ENCODE measurements at places on chromosomes 7 and 10.

DNA sequence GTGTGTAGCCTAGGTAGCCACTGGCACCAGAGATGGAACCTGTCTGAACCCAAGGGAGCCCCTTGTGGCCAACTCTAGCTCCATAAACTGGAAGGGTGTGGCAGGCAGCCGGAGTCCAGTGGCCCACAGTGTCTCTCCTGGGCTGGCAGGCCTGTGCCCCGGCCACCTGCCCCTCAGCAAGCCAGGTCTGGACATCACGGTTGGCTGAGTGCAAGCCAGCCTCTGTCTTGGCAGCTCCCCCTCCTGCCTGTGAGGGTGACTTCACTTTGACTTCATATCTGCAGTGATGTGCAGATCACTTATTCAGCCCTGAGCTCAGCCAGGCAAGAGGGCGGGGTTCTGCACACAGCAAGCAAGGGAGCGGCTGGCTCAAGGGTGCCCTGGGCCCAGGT is 1.3 kb upstream of the RET start:
- DNase-seq = no peak

DNA sequence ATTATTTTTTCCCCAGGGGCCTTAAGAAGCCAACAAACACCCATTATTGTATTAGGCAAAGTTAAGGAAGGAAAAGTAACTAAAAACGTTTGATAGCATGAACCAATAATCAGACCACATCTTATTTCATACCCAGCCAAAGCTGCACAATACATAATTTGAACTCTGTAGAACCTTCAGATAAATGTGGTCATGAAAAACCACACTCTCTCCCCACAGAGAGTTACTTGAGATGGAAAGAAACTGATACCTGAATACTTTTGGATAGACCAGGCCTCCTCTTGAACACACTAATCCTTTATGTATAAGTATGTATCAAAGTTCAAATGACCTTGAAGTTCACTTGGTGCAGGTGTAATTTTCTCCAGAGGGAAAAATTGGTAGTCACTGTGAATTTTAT is 146.6 kb upstream of the FAM13C start:
- no peak for DNase-seq

- DNase-seq = peak; percentile 62
These were observed 46.4 kb downstream of the ESYT2 start for GRCh38 chr7:158782761-158783401.

DNA sequence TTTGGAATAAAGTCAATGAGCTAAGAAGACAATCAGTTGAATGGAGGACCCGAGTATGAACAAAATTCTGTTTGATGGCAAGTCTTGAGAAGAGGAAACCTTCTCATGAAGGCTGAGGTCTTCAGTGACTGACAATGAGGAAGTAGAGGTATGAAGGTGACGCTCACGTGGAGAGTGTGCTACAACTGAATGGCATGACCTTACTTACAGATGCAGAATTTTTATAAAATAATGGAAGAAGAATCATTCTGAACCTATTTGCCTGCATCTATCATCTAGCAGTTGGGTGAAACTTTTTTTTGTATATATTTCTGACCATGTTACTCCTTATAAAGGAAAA is 19.4 kb upstream of the SP4 start:
- DNase-seq = no peak

DNA sequence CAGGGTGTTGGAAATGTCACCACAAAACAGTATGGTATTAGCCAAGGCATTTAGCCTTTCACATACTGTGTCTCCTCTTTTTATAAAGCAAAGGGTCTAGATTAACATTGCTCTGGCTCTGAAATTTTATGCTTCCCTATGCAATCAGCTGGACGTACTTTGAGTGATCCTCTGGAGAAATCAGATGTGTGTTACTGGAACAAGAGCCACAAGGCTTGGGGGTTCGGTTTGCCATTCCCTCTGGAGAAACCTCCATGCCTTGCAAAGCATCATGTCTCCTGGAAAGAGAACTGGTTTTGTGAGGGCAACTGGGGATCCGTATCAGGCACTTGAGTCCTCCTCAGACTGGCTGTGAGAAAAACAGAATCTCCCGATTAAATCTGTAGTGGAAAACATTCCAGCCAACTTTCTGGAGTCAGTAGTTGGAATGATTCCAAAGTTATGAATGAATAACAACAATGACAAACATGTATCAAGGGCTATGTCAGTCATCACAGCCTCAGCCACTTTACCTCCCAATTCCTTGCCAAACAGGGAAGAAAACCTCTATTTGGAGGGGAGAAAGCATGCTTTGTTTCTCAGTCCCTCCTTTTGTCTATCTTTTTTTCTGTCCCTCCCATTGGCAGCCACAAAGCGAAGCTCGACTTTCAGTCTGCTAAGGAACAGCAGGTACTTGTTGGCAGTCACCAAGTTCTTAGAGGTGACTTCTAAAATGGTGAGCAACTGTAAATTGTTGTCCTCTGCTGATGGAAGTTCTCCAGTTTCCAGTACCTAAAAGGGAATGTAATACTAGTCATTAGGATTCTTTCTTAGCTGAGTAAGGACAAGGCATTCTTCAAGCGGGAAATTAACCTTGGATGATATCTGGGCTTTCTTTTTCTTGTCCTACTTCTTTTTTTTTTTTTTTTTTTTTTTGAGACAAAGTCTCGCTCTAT is 864.8 kb upstream of the AUTS2 start:
- no peak for DNase-seq

- DNase-seq = no peak
These were observed 88.3 kb upstream of the CACUL1 start for GRCh38 chr10:118842843-118843624.

GRCh38 chr10:101007099-101007711 is 7.6 kb downstream of the LZTS2 start:
- DNase-seq = no peak

GRCh38 chr7:12712236-12712635 is 24.8 kb downstream of the ARL4A start:
- no peak for DNase-seq

GRCh38 chr7:51346126-51346525 is 29.5 kb upstream of the COBL start:
- DNase-seq = no peak

DNA sequence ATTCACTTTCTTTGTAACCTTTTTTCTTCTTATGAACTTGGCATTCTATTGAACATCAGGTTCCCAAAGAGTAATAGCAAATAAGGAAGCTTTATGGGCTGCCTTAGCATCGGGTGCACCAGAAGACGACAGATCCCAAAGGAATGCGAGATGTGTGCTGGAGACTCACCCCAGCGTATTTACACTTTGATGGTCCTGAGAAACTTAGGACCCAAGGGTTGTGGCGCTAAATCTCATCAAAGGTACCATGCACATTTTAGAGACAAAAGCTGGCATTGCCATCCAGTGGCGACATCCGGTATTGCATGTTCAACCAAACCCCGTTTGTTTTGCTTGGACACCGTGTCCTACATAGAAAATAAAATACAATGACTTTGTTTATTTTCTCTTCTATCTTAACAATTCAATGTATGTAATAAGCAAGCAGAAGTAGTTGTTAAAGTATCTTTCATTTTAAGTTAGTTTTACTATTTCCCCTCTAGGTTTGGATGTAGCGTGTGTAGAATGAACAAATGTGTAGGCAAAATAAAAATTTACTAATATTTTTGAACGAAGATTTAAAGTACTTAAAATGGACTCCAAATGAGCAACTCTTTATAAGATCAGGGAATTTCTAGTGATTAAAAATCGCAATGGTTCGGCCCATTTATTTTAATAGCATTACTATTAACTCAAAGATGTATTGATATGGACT is 1154.8 kb downstream of the GATA3 start:
- DNase-seq = peak; percentile 72

GRCh38 chr7:3206101-3206500 is 95.0 kb upstream of the SDK1 start:
- DNase-seq = no peak

- peak; percentile 96 for DNase-seq
These were observed 29.0 kb upstream of the EBLN1 start for GRCh38 chr10:22246680-22247391.

- no peak for DNase-seq
These were observed 86.4 kb upstream of the SAMD8 start for GRCh38 chr10:75024971-75025523.

DNA sequence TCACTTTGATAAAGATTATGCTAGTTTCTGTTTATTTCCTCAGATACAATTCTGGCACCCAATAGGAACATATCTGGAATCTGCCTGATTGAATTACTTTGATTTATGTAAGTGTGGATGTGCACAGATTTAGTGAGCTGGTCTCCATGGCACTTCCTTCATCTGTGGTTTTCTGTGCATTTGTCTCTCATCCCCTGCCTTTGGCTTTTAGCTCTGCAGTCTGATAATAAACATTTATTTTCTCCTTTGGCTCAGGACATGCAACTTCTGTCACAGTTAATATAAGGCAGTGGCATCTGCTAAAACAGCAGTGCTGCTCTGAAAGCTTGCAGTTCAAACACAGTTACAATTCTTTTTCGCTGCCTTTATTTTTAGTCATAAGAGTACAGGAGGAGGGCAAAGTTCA is 273.7 kb upstream of the CHRM2 start:
- DNase-seq = no peak

- peak; percentile 83 for DNase-seq
These were observed 6.0 kb upstream of the TMED4 start for GRCh38 chr7:44587843-44588711.

DNA sequence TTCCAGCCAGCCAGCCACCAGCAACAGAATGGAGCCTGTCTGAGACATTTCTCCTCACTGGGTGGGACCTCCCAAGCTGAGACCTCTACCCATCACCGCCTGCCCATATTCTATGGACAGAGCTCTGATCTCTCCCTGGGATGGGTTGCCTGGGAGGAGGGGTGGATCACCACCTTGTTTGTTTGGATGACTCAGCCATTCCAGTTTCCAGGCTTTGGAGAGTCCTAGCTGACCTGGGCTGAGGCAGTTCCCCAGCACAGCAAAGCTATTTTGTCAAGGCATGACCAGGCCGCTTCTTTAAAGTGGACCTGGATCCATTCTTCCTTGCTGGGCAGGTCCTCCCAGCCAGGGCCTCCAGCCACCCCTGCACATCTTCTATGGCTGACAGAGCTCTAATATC is 982.3 kb downstream of the DNAJB9 start:
- no peak for DNase-seq

- no peak for DNase-seq
These were observed 31.1 kb downstream of the CAMK2G start for GRCh38 chr10:73843261-73843660.

GRCh38 chr7:96074871-96075270 is 247.0 kb downstream of the SLC25A13 start:
- no peak for DNase-seq

DNA sequence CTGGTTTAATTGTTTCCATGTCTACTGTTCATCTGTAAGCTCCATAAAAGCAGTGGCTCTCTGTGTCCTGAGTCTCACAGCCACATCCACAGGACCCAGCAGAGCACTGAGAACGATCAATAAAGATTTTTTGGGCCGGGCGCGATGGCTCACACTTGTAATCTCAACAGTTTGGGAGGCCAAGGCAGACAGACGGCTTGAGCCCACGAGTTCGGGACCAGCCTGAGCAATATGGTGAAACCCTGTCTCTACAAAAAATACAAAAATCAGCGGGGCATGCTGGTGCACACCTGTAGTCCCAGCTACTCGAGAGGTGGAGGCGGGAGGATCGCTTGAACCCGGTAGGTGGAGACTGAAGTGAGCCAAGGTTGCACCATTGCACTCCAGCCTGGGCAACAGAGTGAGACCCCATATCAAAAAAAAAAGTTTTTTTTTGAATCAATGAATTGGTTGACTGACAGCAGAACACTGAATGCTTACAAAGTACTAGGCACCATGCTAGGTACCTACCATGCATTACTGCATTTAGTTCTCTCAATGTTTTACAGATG is 4.5 kb downstream of the SLC37A3 start:
- no peak for DNase-seq

- no peak for DNase-seq
These were observed 77.5 kb upstream of the MEOX2 start for GRCh38 chr7:15764010-15764409.

DNA sequence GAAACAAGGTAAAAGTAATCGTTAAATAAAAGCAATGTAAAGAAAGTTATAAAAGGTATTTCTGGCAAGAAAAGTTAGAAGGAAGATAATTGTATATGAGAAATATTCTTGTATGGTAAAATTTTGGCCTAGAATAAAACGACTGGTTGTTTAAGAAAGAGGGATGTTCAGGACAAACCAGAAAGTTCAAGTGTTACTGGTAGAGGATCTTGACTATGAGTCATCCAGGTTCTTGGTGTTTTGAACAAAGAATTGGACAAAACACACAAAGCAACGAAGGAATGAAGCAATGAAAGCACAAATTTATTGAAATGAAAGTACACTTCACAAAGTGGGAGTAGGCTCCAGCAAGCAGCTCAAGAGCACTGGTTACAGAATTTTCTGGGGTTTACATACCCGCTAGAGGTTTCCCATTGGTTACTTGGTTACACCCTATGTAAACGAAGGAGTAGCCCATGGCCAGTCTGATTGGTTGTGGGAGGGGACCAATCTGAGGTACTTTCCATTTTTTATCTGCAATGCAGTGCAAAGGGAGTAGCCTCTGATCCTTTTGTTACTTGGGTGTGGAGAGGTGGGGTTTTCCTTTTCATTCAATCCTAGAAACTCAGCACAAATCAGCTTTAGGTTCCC is 22.4 kb upstream of the GARS1 start:
- no peak for DNase-seq

DNA sequence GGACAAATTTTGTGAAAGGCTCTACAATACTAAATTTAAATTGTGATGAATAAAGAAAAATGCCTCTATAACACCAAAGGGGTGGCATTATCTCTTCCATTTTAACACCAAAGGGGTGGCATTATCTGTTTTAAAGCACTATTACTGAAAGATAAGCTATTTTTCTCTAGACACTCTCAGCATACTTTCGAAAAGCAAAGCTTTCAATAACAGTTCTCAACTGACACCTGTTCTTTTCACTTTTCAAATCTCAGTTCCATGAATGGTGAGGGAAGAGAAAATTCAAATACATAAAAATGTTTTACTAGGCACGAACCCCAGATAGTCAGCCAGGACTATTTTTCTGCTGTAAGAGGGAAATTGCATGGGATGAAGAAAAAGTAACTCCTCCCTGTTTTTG is 103.8 kb downstream of the CPEB3 start:
- DNase-seq = no peak

- no peak for DNase-seq
These were observed 42.4 kb downstream of the COL17A1 start for GRCh38 chr10:104043185-104043830.

DNA sequence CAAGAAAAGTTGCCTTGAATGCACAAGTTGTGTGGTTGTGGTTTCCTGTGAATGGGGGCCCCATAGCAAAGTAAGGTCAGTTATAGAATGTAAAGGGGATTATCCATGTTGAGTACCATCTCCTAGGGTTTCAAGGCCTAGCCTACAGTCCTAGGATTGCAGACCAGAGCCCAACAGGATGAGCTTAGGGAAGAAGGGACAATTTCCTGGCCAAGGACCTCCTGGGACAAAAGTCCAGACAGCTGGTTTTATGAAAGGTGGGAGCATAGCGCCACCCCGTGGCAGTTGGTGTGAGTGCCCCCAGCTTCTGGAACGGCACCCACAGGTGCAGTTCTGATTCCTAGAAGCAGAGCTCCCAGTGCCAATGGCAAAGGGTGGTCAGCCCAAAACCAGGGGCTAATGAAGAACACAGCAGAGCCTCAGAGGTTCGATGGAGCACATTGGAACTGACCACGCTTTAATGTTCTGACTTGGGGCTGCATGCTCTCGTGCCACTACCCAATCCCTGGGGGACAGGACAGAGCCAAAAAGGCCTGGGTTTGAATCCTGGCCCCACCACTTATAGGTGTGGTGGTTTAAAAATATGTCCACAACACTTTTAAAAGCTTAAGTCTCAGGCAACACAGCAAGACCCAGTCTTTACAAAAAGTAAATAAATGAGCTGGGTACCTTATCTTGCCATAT is 25.8 kb upstream of the TMEM120A start:
- peak; percentile 65 for DNase-seq

Measured in fibroblast of the aortic adventitia (primary cell).